OCI-LY7 (cell line): ENCODE measurements at places on chromosomes 7 and 10.

GRCh38 chr7:94525923-94526322 is 16.3 kb downstream of the CASD1 start:
- DNase-seq, result no peak

DNA sequence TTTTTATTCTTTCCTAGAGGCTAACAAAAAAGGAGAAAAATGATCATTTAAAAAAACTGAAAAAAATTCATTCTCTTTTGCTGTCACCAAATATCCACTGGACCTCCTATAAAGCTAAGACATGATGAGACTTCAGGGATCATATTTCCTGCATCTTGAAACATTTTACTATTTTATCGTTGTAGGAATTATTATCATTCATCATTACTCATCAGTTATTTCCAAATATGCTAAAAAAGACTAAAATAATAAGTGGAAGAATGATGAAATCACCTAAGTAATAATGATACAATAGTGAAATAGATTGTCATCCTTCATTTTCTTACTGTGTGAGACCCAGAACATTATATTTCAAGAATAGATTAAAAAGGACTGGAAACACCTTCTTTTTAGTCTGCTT is 28.3 kb downstream of the TAF3 start:
- DNase-seq, result no peak

- no peak for DNase-seq
Measured at GRCh38 chr10:78361031-78361430, 327.4 kb downstream of the RPS24 start.

DNA sequence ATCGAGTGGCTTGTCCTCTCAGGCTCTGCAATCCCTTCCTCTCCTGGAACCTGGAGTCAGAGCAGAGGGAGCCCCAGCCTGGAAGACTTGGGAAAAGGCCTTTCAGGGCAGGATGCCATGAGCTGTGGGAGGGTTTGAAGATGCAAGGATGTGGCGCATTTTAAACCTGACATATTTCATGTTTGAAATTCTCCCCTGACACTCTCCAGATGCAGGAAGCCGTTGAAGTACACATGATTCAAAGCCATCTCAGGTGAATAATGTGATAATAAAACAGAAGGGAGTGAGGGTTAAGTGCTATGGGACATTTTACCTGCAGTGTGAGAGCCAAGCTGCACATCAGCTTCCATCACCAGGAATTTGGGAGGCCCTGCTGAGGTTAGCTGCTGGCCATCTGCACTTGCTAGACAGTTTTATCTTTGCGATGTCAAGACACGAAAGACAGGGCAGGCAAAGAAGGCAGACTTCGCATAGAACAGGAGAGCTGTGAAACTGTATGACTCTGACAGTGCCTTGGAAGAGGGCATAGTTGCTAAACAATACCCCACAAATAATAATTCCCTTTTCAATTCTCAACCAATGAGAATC is 159.1 kb upstream of the GDF10 start:
- no peak for DNase-seq

DNA sequence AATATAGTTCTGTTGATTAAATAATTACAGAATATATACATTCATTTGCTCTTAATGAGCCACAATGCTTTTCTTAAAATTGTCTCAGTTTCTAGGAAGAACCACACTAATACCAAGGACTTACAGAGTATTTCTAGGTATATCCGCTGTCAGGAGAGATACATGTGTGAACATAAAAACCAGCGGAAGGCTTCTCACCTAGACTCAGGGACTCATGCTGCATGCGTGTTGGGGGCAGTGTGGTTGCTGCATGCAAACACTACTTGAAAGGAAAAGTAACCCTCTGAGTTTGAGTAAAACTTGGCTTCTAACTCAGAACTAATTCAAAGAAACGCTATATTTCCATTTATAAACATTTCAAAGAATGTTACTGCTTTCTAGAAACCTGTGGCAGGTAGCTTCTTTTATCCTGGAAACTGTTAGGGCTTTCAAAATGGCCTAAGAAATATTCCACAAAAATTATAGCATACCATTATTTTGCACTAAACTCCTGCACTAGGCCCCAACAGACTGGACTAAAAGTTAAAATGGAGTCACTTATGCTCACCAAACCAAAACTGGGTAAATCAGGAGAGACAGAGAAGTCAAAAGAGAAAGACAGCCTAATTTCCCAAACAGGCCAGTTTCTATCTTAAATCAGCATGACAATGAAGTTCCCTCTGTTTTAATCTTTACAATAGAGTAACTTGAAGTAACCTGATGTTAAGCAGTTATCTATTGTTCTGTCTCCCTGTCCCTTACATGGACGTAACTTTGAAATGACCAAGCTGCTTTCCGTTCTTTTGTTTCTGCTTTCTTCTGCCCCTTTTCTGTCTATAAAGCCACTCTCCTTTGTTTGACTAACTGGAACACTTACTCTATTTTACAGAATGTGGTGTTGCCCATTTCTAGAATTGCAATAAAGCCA is 95.2 kb upstream of the FAM133B start:
- no peak for DNase-seq

- DNase-seq, result no peak
Measured at GRCh38 chr10:79133416-79133815, 64.7 kb downstream of the ZMIZ1 start.

DNA sequence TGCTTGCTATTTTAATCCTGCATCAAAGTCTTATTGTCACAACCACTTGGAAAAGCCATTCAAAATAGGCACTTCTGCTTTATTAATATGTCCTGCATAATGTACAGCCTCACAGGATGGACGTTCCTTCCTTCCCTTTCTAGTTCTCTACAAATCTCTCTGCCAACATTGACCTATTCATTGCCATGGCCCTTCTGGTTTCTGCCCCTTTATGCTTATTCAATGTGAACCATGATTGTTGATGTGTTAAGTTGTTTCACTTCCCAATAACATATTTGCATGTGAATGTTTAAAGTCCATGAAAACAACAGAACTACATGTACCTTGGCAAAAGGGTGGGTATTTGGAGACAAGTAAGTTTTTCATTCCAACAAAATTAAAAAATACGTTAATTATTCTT is 45.7 kb downstream of the COL28A1 start:
- DNase-seq, result no peak

DNA sequence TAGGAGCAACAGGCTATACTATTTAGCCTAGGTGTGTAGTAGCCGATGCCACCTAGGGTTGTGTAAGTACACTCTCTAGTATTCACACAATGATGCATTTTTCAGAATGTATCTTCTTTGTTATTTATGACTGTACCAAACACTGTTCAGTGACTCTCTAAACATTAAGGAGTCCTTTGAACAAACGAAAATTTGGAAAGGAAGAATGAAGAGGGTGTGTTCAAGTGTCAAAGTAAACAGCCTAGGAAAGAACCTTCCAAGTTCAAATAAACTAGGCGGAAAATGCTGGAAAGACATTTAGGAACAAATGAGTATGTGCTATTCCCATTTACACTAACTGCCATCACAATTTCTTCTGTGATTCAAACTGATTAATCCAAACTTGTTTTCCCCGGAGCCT is 142.4 kb downstream of the CHCHD3 start:
- DNase-seq, result no peak

- DNase-seq, result peak; percentile 70
Measured at GRCh38 chr10:73908853-73909539, 1.9 kb upstream of the PLAU start.

GRCh38 chr7:66883716-66884115 is 37.3 kb upstream of the TMEM248 start:
- no peak for DNase-seq

- DNase-seq, result no peak
Measured at GRCh38 chr10:34922138-34922537, 107.0 kb upstream of the PARD3 start.

DNA sequence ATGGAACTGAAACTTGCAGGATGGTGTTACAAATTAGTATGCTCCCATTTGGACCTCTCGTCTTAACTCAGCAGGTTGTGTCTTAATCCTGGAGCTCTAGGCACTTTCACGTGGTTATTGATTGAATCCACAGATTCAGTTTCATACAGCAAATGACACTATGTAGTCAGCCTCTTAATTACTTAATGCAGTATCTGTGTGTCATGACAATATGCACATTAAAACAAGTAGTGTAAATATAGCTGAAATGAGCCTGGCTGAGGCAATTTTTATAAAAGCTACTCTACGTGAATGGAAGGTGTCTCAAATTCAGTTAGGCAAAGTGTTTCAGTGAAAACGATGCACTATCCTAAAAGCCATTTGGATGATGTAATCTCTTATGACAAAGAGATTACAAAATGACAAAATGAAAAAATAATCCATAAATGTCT is 86.8 kb downstream of the CD36 start:
- no peak for DNase-seq

- no peak for DNase-seq
Measured at GRCh38 chr10:129863201-129863663, 100.8 kb downstream of the EBF3 start.

DNA sequence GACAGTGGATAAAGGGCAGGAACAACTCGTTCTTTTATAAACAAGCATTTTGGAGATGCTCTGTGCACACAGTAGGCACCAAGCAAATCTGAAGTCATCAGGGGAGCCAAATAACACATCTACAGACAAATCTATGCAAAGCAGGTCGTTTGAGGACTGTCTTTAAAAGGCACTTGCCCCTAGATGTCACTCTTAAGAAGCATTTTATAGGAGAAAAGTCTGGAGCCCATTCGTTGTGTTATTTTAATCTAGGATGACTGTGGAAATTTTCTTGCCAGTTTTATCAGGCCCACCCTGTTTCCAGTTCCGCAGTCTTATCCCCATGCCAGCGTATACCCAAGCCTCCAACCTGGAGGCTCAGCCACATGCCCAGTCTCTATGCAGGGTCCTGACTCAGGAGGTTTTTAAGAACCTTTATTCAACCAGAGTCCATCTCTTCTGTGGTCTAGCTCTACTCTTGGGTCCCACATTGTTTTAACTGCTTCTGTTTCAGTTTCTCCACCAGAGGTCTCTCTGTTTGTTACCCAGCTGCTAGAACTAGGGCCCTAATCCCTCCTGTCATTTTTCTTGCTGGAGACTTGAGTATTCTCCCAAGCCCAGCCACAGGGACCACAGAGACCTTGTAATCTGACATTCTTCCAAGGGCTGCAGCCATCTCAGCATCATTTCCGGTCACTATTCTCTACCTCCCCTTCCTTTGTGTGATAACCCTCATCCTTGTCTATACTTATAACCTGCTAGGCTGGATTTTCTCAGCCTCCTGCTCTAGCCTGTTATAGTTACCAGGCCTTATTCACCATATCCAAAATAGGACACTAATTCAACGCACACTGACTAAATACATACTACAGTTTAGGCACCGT is 26.7 kb downstream of the PIK3CG start:
- no peak for DNase-seq

- DNase-seq, result no peak
Measured at GRCh38 chr7:100120733-100121036, 1.3 kb downstream of the CNPY4 start.

GRCh38 chr7:157484411-157485081 is 147.7 kb downstream of the DNAJB6 start:
- no peak for DNase-seq

GRCh38 chr10:69337296-69338132 is 59.2 kb downstream of the HK1 start:
- no peak for DNase-seq

GRCh38 chr10:85194706-85195105 is 866.3 kb downstream of the CCSER2 start:
- no peak for DNase-seq

GRCh38 chr7:117172283-117172682 is 150.6 kb downstream of the WNT2 start:
- no peak for DNase-seq

- DNase-seq, result no peak
Measured at GRCh38 chr10:87618566-87619423, 40.9 kb upstream of the PAPSS2 start.

GRCh38 chr7:113294750-113295149 is 176.4 kb upstream of the SMIM30 start:
- DNase-seq, result no peak

DNA sequence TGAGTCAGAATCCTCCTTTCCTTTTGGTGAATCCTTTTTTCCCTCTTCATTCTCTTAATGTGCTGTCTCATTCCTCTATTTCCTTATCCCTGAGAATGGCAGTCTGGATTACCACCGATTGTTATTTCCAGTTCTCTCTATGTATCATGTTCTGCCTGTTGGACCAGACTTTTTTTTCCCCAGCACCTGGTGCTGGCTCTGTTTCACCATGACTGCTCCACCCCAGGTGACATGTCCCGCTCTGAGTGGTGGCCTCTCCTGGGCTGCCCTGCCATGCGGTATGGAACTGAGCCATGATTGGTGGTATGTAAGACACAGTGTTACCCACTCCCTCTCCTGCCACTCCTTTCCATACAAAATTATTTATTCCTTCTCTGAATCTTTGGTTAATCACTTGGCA is 399.9 kb downstream of the GATA3 start:
- no peak for DNase-seq

DNA sequence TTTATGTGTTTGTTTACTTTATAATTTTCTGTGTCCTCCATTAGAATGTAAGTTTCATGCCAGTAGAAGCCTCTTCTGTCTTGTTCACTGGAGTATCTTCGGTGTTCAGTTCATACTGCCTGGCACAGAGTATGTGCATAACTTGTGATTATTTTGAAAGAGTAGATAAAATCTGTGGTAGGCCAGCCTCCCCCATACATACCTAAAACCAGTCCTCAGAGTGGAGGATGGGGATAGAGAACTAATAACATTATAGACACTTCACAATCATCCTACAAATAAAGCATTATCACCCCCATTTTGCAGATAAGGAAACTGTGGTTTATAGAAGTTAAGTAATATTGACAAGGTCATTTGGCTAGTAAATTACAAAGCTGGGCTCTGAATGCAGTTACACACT is 28.0 kb downstream of the VIM start:
- DNase-seq, result no peak

DNA sequence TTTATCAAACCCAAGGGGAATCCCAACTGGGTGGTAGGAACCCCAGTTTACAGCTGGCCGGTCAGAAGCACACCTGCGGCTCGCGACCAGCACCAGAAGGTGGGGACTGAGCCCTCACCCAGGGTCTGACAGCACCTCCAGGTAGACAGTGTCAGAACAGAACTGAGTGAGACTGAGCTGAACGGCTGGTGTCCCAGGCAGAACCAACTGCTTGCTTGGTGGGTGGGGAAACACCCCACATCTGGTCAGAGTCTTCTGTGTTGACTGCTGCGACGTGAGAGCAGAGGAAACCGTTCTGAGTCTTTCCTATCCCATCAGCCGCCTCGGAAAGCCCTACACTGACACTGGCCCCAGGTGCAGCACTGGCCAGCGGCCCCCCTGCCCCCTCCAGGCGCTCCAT is 160.7 kb downstream of the MAD1L1 start:
- DNase-seq, result peak; percentile 29

- DNase-seq, result no peak
Measured at GRCh38 chr7:44617225-44617890, 10.9 kb downstream of the OGDH start.

- peak; percentile 46 for DNase-seq
Measured at GRCh38 chr10:12194752-12195271, 879 bp downstream of the NUDT5 start.

- DNase-seq, result no peak
Measured at GRCh38 chr10:24515481-24515880, 208.2 kb downstream of the ARHGAP21 start.
